ENCODE measurements at places on chromosomes 6 and 20. TPM values are rescaled to one million over a fixed set of nuclear protein-coding genes. Genes with fewer than 3 reads are reported as not detected.

GRCh38 chr20:54622333-54623295, 147.2 kb downstream of the DOK5 start:
- DNase-seq, result no peak

DNA sequence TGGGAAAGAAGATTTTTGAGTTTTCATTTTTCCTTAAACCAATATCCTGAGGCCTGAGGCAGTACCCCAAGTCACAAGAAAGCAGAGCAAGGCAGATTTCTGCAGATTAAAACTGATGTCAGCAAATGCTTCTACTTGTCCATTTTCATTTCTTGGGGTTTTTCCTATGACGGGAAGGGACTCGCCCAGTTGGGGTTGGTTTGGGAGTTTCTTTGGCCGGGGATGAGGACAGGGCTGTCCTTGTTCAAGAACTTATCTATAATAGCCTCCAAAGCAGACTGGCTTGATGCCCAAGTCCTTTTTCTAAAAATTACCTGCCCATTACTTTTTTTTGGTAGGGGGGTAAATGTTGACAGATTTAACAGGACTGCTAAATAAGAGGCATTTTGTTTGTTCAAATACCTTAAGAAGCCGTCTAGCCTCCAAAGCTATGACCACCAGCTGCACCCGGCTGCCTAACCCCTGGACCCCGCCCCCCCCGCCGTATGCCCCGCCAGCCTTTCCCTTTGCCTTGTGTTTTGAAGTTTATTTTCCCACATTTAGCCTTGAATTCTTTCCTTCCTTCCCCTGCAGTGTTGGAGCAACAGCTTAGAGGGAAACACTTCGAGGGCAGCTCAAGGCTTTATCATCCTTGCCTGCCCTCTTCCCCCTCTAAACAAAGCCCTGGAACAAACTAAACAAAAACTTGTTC, 2.5 kb downstream of the KCNK5 start:
- DNase-seq, result no peak

Gene FAM209B
- total RNA-seq, result not detected

Gene UST
- total RNA-seq, result under 0.01 TPM

DNA sequence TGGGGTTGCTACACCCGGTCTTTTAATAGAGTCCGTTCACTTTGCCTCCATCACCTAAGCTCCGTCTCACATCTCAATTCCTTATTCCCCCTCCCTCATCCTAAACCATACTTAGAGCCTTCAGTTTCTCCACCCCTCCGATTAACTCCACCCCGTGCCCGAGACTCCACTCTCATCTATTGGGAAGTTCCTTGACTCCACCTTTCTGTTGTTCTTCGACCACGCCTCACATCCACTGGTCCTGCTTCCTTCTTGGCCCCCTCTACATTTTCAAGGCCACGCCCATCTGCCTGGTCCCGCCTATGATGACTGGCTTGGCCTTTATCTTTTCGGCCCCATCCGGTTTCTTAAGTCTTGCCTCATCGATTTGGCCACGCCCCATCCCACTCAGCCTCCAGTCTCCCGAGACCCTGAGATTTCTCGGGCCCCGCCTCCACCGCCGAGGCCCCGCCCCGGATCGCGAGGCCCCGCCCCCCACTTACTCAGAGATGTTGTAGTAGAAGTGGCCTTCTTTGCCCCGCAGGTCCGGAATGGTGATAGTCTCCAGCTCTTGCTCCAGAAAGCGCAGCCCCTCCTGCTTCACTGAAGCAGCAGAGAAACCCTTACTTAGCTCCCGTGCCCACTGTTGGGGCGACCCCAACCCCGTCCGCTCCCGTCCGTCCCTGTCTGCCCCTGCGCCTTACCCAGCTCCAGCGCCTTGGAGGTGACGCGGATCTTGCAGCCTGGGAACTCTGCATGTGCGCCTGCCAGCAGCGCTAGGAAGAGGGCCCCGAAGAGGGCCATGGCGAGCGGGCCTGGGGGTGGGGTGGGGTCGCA, 1.1 kb downstream of the PLTP start:
- DNase-seq, result peak; percentile 51

DNA sequence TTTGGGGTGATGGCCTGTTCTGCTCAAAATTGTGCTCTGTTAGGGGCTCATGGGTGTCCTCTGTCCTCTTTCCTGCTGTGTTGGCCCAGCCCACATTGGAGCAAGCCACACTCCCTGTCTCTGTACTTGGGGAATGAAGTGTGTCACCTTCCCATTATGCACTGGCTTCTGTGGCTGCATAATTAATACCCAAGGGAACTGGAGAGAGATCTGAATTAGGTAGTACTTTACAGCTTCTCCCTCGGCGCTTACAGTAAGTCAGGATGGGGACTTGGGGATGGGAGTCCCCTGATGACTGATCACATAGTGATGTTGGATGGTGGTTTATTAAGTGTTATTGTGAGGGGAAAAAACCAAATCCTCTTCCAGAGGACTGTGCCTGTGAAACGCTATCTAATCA, 116.6 kb downstream of the FOXO3 start:
- no peak for DNase-seq

Gene IL17A
- not detected for total RNA-seq

GRCh38 chr6:112802144-112802543, 455.0 kb downstream of the RFPL4B start:
- peak; percentile 53 for DNase-seq

DNA sequence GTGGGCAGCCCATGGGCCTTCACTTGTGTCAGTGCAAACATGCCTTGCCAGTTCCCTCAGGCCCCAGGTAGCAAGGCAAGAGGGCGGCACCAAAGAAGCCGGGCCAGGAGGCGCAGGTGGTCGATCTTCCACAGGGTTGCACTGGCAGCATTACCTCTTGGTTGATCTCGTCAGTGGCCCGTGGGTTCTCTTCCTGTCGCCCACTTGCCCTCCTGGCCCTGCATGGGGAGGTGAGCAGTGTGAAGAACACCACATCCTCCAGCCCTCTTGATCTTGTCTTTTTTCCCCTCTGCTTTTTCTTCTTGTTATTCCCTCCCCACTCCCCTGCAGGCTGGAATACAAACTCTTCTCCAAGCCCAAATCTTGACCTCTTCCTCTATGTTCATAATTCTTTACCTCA, 3.0 kb upstream of the CST11 start:
- DNase-seq, result no peak

- no peak for DNase-seq
These were observed 1.2 kb upstream of the BPI start for GRCh38 chr20:38302786-38303185.
